ENCODE measurements at places on chromosomes 5 and 9.

DNA sequence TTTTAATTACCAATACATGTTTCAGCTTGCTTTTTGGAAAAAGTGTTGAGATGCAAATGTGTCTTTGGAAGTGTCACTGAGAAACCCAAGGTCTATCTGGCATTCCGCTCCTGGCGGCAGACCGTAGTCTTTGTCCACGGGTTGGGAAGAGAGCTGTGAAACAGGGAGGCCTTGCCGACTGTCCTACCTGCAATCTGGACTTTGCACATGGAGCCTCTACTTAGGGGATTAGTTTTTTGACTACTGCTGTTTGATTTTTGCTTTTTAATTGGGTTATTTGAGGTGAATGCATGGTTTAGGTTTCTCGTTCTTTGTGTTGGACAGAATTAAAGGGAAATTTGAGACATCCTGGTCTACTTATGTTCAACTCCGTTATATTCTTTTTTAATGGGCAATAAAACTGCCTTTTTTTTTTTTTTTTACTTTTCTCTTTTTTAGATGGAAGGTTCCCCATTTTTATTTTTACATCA, 25.7 kb downstream of the TRIO start:
- no peak for DNase-seq

GRCh38 chr5:177430140-177430951, 3.9 kb downstream of the GRK6 start:
- DNase-seq, result no peak

DNA sequence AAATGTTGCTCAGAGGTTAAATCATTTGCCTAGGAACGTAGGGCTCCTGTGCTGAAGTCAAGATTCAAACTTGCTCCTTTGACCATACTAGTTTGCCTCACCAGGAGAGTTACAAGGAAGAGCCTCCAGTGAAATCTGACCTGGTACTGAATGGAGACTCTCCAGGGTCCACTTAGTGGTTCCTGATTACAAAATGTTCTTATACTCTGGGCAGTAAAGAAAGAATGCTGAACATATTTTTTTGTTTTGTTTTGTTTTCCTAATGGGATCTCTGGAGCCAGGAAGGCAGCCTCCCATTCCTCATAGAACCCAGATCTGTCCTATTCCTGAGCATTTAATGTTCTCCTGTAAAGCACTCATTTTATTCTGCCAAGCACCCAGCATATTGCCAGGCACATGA, 256.5 kb upstream of the CLINT1 start:
- DNase-seq, result no peak

DNA sequence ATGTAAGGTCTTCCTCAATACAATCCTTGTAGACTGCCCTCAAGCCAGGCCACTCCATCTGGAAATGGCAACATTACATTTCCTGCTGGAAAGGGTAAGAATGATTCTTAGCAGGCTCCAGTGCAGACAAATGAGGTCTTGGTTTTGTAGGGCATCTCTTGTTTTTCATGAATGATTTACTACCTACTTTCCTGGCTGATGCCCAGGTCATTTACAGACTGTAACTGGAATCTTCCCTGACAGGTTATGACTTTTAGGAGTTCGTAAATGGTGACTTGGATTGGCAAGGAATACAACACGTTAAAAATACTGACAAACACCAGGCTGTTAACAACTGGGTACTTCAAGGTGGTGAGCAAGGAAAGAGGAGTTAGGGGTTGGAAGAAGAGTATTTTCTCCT, 510.5 kb upstream of the TNC start:
- no peak for DNase-seq

DNA sequence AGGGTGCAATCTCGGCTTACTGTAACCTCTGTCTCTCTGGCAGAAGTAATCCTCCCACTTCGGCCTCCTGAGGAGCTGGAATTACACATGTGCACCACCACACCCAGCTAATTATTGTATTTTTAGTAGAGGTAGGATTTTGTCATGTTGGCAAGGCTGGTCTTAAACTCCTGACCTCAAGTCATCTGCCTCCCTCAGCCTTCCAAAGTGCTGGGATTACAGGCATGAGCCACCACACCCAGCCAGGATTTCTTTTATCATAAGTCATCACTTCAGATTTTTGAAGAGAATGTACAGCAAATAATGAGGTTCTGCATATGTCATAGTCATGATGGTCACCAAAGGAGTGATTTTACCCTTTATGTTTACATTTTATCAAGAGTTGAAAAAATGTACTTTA, 108.1 kb downstream of the GCNT1 start:
- DNase-seq, result no peak

Data from NCI-H2227 treated with DMSO at 0.1 percent for 48 hours (cell line).